ENCODE measurements at places on chromosomes 1 and 21.

DNA sequence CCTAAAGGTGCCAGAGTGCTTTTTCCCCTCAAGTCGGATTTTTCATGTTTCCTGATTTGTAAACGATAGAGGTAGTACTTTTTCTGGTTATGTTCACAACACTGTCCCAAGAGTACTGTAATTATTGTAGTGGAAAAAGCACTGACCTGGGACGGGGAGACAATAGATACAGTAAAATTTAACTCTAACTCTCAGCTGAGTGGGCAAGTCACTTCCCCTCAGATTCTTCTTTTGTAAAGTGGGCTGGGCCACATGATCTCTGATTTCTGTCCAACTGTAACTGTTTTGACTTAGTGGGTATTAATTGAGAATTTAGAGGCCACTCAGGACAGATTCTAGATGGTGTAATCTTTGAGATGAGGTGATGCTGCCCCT, 19.1 kb downstream of the MARCKSL1 start:
- no peak for DNase-seq

DNA sequence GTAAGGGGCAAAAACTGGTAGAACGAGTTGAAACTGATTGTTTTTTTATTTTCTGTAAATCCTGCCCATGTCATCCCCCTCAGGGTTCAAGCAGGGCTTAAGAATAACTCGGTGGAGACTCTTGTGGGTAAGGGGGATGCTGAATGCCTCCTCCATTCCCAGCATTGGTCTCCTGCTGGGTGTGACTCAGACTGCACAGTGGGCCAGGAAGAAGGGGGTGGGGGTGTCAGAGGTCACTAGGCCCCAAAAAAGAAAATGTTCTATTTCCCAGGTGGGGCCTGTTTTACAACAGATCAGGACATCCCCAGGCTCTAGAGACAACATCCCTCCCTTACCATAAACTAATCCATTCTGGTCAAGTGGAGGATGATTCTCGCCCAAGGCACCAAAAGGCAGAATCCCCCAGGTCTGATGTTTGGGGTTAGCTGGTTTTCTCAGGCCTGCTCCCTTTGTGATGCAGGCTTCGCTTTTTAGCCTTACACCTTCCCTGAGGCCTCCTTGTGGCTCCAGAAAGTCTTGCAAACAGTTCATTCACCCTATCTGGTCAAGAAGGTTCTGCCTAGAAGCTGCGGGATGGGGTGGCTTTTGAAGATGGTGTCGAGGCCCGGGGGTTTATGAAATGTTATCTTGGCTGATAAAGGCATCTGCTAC, 10.7 kb upstream of the GRHL3 start:
- no peak for DNase-seq

- DNase-seq: no peak
Observed at GRCh38 chr1:47442842-47443529, 5.1 kb downstream of the FOXD2 start.

- no peak for DNase-seq
Observed at GRCh38 chr1:31145648-31146047, 80.1 kb upstream of the PUM1 start.

DNA sequence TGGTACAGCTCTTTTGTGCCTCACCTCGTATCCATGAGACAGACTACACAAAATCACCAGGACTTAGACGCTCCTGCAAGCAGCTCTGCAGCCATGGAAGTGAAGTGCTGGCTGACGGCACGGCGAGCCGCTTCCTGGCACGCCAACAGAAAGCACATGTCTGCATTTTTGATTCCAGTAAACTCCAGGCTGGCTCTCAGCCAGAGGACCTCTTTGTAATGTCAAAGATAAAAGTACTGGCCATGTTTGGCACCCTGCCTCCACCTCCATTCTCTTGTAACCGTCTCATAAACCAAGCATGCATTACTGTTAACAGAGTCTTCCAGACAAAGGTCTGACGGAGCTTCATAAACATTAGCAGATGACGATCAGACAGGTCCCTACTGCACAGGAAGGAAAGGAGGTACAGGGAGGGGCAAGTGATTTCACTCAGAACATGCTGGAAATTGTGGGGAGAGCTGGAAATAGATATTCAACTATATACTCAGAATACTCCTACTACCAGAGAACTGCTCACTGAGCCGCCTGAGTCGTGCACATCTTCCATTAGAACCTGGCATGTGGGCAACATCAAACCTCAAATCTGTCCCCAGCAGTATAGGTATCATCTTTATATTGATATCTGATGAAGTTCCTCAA, 632.0 kb downstream of the SMYD3 start:
- DNase-seq: no peak

- DNase-seq: no peak
Observed at GRCh38 chr1:167469280-167469965, 48.9 kb downstream of the CD247 start.

DNA sequence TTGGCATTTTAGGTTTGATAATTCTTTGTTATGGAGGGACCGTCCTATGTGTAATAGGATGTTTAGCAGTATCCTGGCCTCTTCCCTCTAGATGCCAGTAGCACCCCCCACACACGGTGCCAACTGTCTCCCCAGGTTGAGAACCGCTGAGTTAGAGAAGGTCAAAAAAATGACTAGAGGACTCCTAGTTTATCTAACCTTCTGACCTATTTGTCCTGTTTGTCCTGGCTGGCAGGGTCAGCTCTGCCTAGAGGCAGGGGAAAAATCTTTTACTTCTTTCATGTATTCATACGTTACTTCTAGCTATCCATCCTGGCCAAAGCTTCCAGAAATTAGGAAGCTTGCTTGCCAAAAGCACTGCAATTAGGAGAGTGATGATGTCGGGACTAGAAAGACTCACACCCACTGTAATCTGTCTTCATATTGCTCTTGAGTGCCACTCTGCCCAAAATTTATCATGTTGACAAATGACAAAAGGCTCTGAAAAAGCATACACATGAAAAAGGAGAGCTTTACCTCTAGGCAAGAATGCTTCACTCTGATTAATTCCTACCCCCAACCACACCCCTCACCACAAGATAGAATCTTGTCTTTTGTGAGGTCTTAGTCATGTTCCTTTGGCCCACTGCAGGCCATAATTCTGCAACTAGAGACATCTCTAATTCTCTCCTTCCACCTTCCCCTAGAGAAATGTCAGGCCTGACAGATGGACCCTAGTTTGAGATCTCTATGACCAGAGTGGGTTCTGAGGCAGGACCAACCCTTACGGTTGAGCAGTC, 14.4 kb upstream of the AKR1A1 start:
- DNase-seq: no peak

- DNase-seq: no peak
Observed at GRCh38 chr1:84253036-84253435, 48.5 kb upstream of the SAMD13 start.

DNA sequence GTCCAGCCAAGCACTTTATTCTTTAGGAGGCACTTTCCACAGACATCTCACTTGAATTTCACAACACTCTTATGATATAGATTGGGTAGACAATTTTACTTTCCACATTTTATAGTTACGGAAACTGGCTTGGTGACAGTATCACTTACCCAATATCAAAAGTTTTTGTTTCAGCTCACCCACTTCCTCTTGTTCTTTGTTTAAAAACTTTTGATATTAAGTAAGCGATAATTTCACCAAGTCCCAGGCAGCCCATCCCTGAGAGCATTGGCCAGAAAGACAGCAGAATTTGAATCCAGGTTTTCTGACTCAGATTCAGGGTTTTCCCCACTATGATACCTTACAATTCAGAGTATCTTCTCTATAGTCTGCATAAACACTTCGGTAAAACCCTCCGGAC, 60.0 kb downstream of the LRIG2 start:
- DNase-seq: no peak

DNA sequence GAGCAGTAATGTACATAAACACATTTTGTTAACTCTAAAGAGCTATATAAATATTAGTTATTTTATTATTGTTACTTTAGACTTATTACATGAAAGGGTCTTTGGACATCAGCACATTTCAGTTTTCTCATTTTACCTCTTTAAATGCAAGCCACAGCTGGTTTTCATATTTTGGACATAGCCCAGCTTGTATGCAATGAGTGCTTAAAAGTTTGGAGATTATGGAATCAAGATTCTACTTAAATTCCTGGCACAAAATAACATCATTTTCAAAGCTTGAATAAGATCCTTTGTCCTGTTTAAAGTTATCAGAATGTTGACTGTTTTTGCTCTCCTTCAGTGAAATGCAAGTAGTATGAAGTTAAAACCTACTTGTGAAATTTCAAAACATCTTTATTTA, 15.5 kb upstream of the LEPR start:
- DNase-seq: no peak

DNA sequence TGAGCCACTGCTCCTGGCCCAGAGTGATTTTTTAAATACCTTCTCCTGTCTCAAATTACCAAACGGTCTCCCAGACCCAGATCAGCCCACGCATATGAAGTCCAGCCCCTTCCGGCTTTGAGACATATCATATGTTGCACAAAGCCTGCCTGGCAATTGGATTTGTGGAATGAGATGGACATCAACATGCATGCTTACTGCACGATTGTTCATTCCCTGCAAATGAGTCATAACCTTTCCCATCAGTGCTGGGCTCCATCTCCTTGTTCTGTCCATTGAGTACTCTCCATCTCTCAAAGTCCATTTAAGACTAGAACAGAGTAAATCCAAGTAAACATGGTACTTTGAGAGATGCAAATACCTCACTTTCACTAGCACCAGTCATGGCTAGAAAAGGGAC, 612.2 kb upstream of the USP24 start:
- DNase-seq: no peak

GRCh38 chr1:150615346-150616201, 13.8 kb downstream of the ENSA start:
- DNase-seq: no peak

- no peak for DNase-seq
Observed at GRCh38 chr1:14907416-14907815, 246.1 kb upstream of the TMEM51 start.

DNA sequence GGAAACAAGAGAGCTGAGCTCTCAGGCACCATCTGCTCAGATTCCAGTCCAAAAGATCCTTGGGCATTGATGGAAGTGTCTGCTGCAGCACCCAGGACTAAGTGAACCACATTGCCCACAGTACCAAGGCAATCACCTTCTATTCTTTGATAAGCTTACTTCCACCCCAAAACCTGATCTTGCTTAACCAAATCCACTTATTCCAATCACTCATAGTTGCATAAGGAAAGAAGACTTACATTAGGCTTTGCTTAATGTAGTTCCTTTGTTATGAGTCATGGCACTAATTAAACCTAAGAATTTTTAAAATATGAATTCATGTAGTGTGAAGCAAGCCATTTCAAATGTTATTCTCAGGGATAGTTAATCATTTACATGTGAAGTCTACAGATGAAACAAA, 84.5 kb downstream of the UCHL5 start:
- DNase-seq: no peak

DNA sequence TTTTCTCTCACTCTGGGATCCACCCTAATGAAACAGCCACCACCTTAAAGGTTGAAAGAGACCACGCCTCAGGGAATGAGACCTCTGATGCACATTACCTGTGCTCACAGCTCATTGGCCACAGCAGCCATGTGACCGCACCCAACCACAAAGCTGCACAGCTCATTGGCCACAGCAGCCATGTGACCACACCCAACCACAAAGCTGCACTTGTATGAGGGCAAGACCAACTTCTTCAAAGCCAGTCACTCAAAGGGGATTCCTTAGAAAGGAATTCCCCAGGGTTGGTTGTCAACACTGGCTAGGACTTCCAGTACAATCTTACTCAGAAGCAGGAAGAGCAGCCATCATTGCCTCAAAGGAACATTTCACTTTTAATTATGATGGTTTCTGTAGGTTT, 43.6 kb upstream of the PDE9A start:
- DNase-seq: no peak

DNA sequence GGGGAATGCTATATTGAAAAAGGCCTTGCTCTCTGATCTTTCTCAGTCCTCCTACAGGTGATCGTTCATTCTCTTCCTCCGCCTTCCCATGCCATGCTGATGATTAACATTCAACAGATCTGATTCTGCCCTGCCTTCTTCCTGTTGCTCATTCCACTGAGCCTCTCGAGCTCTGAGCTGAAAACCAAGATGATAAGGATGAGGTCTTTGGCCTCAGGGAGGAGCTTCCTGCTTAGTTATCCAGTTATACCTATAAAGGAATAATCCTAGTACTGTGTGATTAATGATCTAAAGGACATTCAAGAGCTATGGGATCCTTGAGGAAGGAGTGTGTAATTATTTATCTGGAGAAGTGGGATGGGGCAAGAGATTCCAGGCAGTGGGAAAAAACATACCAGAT, 25.2 kb upstream of the MAP3K7CL start:
- no peak for DNase-seq

DNA sequence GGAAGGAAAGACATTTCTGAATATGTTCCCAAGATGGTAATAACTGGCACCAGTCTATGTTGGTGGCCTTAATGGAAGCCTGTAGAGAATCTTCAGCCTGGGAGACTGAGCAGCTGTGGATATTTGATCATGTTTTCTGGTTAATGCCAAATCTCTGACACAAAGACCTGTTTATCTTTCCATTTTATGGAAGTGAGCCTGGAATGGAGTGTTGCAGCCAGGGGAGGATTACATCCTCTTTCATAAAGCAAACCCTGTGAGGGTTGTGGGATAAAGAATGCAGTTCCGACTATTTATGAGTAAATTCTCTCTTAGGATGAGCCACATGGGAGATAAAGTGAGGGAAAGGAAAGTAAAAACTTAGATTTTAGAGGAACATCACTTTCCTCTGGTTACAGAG, 144.1 kb downstream of the PCP4 start:
- DNase-seq: no peak

DNA sequence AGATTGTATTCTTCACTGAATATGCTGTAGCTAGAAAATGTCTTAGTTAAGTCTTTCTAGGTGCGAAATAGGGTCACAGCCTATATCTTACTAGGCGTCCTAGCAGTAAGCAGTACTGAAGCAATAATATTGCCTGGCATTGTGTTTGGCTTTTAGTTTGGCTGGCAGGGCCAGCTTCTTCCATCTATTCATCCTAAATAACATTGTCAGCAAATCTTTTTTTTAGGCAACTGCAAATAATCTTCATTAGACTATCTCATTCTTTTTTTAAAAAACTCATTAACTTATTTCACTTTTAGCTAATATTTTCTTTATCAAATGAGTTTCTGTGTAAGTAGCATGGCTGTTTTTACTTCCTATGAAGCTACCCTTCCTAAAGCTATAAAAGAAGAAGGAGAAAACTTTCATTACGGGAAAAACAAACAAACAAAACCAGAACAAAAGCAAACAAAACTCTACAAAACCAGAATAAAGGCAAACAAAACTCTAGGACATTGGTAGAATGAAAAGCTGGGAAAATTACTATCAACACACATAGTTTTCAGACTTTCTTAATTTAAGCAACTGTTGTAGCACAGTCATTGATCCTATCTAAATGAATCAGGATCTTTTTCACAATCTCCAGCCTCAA, 506.0 kb downstream of the DPYD start:
- no peak for DNase-seq

GRCh38 chr1:9088807-9089206, 19.4 kb upstream of the SLC2A5 start:
- no peak for DNase-seq

- peak; percentile 80 for DNase-seq
Observed at GRCh38 chr1:25810341-25811299, 9.1 kb upstream of the MTFR1L start.
